ENCODE measurements at places on chromosomes 11 and 22.

DNA sequence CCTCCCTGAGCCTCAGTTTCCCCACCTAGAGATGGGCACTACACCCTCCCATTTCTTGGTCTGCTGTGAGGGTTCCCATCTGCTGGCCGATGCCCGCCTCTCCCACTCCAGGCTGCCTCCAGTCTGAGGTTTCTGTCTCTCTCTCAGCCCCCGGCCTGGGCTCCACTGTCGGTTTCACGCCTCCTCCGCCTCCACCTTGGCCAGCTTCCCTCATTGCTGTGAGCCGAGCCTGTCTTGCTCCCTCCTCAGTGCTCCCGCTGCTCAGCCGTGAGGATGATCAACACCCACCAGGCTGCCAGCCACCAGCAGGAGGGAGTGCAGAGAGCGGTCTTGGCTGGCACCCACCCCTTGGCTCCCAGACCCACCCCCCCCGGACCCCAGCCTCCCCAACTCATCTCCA is 61.0 kb downstream of the CYTH4 start:
- no peak for DNase-seq

DNA sequence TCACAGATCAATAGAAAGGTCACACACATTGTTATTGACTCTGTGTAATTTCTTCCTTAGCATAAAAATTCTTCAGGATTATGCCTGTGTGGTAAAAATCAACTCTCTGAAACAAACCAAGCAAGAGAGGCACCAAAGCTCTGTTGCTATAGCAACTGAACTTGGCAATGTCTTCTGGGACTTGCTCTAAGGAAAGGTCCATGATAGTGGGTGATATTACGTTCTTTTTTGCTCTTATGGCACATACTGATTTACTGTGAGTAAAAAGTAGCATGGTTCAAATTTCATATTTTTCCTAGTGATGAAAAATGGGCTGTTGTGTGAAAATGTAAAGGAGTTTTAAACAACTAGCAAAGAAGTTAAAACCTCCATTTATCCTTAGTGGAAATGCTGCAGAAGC is 66.4 kb downstream of the SVIP start:
- DNase-seq: no peak

DNA sequence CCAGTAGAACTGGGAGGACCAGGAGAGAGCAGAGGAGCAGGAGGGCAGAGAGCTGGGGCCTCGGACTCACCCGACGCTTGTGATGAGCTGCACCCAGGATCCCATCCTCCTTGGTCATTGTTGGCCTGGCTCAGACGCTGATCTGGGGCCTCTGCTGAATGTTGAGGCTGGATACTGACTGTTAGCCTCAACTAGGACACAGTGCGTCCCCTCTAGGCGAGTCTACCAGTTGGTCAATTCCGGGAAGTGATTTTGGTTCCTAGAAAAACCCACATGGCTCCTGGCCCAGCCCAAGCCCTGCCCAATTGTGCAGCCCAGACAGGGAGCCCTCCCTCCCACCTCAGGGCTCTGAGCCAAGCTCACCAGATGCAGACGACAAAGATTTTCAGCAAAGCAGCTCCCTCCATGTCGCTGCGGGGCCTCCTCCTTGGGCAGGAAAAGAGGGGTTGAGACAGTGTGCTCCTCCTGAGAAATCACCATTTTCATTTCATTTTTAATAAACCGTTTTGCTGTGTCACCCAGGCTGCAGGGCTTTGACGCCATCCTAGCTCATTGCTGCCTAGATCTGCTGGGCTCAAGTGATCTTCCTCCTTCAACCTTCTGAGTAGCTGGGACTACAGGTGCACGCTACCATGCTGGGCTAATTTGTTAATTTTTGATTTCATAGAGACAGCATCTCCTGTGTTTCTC is at the start of gene APOL4:
Gene APOL4 (minus strand): TSS at position 180 of the 690 bp plus-strand sequence. CDS start 75 bp downstream, at position 105.
- DNase-seq: peak; percentile 96

DNA sequence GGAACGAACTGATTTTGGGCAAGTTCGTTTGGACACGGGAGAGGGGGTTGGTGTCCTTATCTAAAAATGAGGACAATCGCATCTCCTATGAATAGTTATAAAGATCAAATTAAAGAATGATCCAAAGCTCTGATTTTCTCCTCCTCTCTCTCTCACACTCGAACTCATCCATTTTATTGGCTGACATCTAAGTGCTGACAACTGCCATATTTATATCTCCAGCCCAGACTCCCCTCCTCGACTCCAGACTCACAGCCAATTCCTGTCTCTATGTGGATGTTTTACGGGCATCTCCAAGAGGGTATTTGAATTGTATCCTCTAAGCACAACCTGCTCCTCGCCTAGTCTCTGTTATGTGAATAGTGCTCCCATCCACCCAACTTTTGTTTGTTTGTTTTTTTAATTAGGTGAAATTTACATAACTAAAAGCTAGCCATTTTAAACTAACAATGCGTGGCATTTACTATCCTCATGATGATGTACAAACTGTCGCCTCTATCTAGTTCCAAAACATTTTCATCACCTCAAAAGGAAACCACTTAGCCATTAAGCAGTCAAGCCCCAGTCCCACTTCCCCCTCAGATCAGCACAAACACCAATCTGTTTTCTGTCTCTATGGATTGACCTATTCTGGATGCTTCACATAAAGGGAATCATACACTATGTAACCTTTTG is 4.0 kb downstream of the SYN3 start:
- DNase-seq: no peak

- no peak for DNase-seq
Measured at GRCh38 chr22:38467438-38467903, 425 bp upstream of the KDELR3 start.

GRCh38 chr22:29090039-29090438 is 17.2 kb downstream of the KREMEN1 start:
- DNase-seq: no peak

- DNase-seq: no peak
Measured at GRCh38 chr22:40511604-40512003, 124.9 kb downstream of the MRTFA start.

- peak; percentile 57 for DNase-seq
Measured at GRCh38 chr22:39503630-39504029, 1.5 kb downstream of the MIEF1 start.

GRCh38 chr22:29370537-29370936 is 17.8 kb downstream of the AP1B1 start:
- no peak for DNase-seq

DNA sequence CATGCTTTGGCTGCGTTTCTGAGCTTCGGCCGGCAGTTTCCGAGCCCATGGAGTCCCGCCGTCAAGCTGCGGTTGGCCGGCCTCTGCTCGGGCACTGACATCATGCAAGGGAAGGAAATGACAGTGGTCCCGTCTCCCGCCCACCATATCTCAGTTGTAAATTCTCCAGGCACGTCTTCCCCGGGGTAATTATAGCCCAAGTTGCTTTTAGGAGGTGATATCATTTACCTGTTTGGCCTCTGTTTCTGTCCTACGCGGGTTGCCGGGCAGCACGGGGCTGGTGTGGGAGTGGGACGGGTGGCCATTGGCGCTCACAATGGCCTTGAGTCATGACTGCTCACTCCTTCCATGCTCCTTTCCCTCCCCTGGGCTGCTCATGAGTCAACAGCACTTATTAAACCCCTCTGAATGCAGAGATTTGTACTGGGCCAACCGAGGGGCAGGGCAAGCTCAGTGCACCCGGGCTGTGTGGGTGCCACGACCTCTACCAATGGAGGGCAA is 4.2 kb upstream of the ANO1 start:
- no peak for DNase-seq
